ENCODE measurements at places on chromosomes 6 and 20. TPM values are rescaled to one million over a fixed set of nuclear protein-coding genes. Genes with fewer than 3 reads are reported as not detected.

DNA sequence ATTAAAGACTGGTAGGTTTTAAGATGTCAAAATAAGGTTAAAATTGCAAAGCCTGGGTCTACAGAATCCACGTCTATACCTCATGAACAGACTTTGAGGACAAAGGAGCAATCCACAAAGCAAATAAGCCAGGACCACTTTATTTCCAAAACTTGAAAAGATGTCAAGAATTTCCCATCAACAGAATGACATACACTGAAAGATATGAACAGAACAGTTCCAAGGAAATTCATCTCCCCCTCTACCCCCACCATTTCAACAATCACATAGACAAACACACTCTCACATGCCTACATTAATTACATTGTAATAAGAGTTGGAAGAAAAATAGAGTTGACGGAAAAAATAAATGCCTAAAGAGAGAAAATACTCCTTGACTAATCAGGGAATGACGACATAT is 45.2 kb upstream of the NHSL1 start:
- no peak overlapping the region for H3K4me3 ChIP-seq
- no peak for DNase-seq
- H3K36me3 ChIP-seq, result no peaks in the 10 kb centered on the region
- H3K27ac ChIP-seq, result no peak overlapping the region
- H3K4me1 ChIP-seq, result peaks cover 38% of the 10 kb centered on the region

GRCh38 chr20:5181958-5182357 is 55.1 kb downstream of the CDS2 start:
- no peak overlapping the region for H3K4me3 ChIP-seq
- H3K27ac ChIP-seq, result no peak overlapping the region
- DNase-seq, result no peak
- peaks cover 32% of the 10 kb centered on the region for H3K36me3 ChIP-seq
- no peaks in the 10 kb centered on the region for H3K27me3 ChIP-seq

- H3K36me3 ChIP-seq, result no peaks in the 10 kb centered on the region
- H3K4me1 ChIP-seq, result no peaks in the 10 kb centered on the region
- DNase-seq, result no peak
- H3K4me3 ChIP-seq, result no peak overlapping the region
- H3K27ac ChIP-seq, result no peak overlapping the region
These were observed 141.4 kb upstream of the PTPN1 start for GRCh38 chr20:50368813-50369224.

PDYN gene
- not detected for total RNA-seq

CYP39A1 gene
- total RNA-seq, result 10.8 TPM

All from liver (tissue), 10 donors.